ENCODE measurements at places on chromosomes 7 and 10. TPM values are rescaled to one million over a fixed set of nuclear protein-coding genes. Genes with fewer than 3 reads are reported as not detected.

Gene PIP
- total RNA-seq = not detected

Gene TNRC18
- 43.8 TPM for total RNA-seq

Gene NCOA4
- total RNA-seq = 86.6 TPM

Gene CYP17A1
- total RNA-seq = not detected

Gene JCAD
- not detected for total RNA-seq

Gene SEMA3E
- not detected for total RNA-seq

Gene CLDN3
- total RNA-seq = not detected

Gene FAM237B
- total RNA-seq = not detected

DNA sequence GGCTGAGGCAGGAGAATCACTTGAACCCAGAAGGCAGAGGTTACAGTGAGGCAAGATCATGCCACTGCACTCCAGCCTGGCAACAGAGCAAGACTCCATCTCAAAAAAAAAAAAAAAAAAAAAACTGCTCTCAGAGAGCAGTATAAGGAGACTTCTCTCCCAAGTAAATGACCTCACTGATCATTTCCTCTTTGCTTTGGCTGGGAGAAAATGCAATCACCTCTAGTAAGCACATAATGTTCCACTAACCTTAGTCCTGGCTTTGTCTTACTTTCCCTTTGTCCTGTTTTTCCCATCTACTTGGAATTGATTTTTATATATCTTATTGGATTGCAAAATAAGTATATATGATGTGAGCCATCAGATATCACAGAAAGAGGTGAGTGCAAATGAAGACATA is 2.5 kb downstream of the SLC25A13 start:
- DNase-seq = no peak
- no peak overlapping the region for H3K27ac ChIP-seq
- H3K4me1 ChIP-seq = peaks cover 41% of the 10 kb centered on the region
- no peaks in the 10 kb centered on the region for H3K27me3 ChIP-seq

- H3K27ac ChIP-seq = no peak overlapping the region
- H3K4me1 ChIP-seq = peaks cover 27% of the 10 kb centered on the region
- H3K36me3 ChIP-seq = no peaks in the 10 kb centered on the region
These were observed 13.7 kb downstream of the LBX1 start for GRCh38 chr10:101215397-101216206.

- H3K27ac ChIP-seq = no peak overlapping the region
- no peak overlapping the region for H3K4me3 ChIP-seq
These were observed 73.4 kb downstream of the HIPK2 start for GRCh38 chr7:139704308-139704879.

GRCh38 chr10:78249690-78250089 is 216.0 kb downstream of the RPS24 start:
- no peak overlapping the region for H3K27ac ChIP-seq
- peaks cover 9% of the 10 kb centered on the region for H3K27me3 ChIP-seq
- H3K4me3 ChIP-seq = no peak overlapping the region
- DNase-seq = no peak
- H3K36me3 ChIP-seq = no peaks in the 10 kb centered on the region
- peaks cover 17% of the 10 kb centered on the region for H3K4me1 ChIP-seq

- H3K4me1 ChIP-seq = no peaks in the 10 kb centered on the region
- H3K4me3 ChIP-seq = no peak overlapping the region
- H3K36me3 ChIP-seq = no peaks in the 10 kb centered on the region
- peak; percentile 68 for DNase-seq
- no peak overlapping the region for H3K27ac ChIP-seq
These were observed 2.0 kb upstream of the SFTPA1 start for GRCh38 chr10:79608505-79609375.

DNA sequence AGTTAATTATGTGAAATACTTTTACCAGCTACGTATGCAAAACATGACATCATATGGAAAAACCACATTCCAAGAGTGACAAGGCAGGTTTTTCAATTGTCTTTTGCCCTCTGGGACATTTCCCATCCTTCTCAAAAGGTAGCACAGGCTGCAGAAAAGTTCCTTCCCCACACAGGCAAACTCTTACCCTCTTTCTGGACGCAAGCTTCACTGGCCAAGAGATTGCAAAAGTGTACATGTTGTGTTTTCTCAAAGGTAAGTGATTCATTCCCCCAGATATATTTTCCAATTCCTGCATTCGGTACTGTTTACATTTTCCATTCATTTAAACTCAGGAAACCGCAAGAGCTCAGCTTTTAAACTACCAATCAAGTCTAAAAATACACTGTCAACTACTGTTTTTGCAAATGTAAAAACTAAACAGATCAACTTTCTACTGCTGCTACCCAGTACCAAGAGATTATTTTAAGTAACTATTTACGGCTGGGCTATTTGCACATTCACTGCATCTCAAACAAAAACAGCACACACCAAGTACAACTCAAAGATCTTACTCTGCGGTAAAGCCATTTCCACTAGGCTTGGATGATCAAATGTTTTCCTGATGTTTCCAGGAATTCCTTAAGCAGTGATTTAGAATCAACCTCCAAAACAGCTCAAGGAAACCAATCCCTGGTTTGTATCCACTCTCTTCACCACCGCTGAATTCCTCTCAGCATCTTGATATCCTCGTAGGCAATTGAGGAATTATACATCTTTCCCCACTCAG is 233.6 kb upstream of the CCDC6 start:
- H3K4me1 ChIP-seq = no peaks in the 10 kb centered on the region
- DNase-seq = no peak
- H3K27me3 ChIP-seq = no peaks in the 10 kb centered on the region
- no peak overlapping the region for H3K4me3 ChIP-seq

DNA sequence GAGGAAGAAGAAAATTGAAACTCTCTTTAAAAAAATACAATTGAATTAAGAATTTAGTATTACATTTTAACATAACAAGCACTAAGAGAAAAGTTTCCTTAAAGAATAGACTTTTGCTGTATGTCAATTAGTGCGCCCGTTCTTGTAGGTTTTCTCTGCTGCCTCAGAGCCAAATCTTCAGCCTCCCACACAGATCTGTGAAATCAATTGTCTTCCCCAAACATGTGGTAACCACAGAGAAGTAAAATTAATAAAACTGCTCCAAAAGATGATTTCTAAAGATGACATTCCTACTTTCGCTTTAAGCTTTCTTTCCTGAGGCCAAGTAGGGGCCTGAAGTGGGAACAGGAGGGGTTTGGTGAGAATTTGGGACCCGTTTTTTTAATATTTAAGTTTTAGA is 113.2 kb upstream of the ADO start:
- H3K4me3 ChIP-seq = no peak overlapping the region
- DNase-seq = no peak
- H3K27me3 ChIP-seq = no peaks in the 10 kb centered on the region
- H3K36me3 ChIP-seq = peaks cover 11% of the 10 kb centered on the region

DNA sequence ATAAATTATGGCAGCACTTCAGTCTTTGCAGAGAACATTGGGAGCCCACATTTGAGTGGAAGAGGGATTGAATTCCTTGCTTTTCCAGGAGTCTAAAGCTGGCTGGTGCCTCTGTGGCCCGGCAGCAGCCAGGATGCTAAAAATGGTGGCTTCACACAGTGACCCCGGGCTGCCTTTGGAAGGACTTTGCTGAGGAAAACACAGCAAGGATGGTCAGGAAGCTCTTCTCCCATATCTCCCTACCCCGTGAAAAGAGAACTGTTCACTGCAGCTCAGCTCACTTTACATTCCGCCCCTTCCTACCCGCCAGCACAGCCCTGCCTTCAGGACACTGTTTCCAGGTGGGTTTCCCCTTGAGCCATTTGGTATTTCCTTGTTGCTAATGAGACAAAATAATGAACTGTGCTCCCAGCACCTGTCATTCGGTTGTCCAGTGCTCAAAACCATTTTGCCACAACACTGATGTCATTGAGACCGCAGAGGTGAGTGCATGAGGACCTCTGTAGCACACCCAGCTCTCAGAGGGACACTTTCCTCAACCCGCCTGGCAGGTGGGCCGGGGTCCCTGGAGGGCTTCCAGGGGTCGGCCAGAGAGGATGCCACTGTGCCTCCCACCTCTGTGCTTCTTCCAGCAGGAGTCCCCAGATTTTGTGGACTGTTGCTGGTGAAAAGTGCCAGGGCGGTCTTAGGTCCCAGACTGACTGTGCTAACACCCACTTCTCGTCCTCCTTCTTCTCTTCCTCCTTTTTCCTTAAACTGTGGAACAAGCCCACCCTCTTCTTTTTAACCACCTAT is 255.7 kb upstream of the PPP2R2D start:
- H3K36me3 ChIP-seq = no peaks in the 10 kb centered on the region
- peaks cover 1% of the 10 kb centered on the region for H3K27me3 ChIP-seq
- H3K27ac ChIP-seq = no peak overlapping the region
- peaks cover 4% of the 10 kb centered on the region for H3K4me1 ChIP-seq

GRCh38 chr7:148670807-148671206 is 27.9 kb upstream of the CUL1 start:
- no peak for DNase-seq
- H3K4me3 ChIP-seq = no peak overlapping the region
- H3K4me1 ChIP-seq = peaks cover 14% of the 10 kb centered on the region
- H3K27ac ChIP-seq = no peak overlapping the region

GRCh38 chr7:134415700-134416099 is 43.2 kb downstream of the AKR1B1 start:
- H3K4me3 ChIP-seq = no peak overlapping the region
- no peaks in the 10 kb centered on the region for H3K4me1 ChIP-seq
- DNase-seq = no peak
- no peak overlapping the region for H3K27ac ChIP-seq

DNA sequence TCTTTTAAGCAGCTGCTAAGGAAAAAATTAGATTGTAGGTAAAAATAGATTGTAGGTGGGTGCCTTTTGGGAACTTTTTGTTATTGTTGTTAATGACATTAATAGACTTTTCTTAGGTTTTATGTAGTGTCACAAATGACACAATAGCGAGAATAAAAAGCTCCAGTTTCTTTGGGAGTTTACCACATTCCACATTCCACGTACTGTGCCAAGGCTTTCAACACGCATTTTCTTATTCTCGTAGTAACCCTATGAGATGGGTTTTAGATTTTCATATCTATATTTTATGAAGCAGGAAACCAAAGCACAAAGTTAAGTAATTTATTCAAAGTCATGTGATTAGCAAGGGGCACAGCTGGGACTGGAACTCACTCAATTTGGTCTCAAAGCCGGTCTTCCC is 103.8 kb downstream of the XRCC2 start:
- H3K36me3 ChIP-seq = no peaks in the 10 kb centered on the region
- H3K27ac ChIP-seq = no peak overlapping the region
- no peaks in the 10 kb centered on the region for H3K4me1 ChIP-seq
- H3K4me3 ChIP-seq = no peak overlapping the region

- H3K27ac ChIP-seq = peak overlapping the region; percentile 96
- peaks cover 27% of the 10 kb centered on the region for H3K36me3 ChIP-seq
- H3K27me3 ChIP-seq = no peaks in the 10 kb centered on the region
- no peak for DNase-seq
- peaks cover 26% of the 10 kb centered on the region for H3K4me1 ChIP-seq
- H3K4me3 ChIP-seq = peak overlapping the region; percentile 88
These were observed 809 bp upstream of the OGA start for GRCh38 chr10:101818872-101819633.

DNA sequence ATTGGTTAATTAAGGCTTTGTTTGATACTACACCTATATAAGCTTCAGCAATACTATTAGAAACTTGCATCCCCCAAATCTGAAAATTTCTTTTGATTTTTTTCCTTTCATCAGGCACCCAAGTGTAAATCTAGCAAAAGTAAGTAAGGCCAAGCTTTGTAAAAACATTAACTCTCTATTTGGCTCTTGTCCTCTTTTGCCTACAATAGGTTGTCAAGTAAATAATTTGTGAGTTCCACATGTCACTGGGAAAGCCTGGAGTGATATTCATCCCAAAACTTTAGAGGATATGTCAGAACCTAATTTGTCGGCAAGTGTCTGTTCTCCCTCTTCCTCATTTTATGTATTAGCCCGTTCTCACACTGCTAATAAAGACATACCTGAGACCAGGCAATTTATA is 492.4 kb downstream of the IPMK start:
- H3K36me3 ChIP-seq = no peaks in the 10 kb centered on the region
- no peaks in the 10 kb centered on the region for H3K4me1 ChIP-seq
- H3K27me3 ChIP-seq = no peaks in the 10 kb centered on the region
- H3K27ac ChIP-seq = no peak overlapping the region
- no peak overlapping the region for H3K4me3 ChIP-seq

GRCh38 chr7:152615031-152615741 is 60.8 kb downstream of the XRCC2 start:
- no peak overlapping the region for H3K27ac ChIP-seq
- H3K4me3 ChIP-seq = no peak overlapping the region
- no peak for DNase-seq
- no peaks in the 10 kb centered on the region for H3K4me1 ChIP-seq
- H3K36me3 ChIP-seq = no peaks in the 10 kb centered on the region

DNA sequence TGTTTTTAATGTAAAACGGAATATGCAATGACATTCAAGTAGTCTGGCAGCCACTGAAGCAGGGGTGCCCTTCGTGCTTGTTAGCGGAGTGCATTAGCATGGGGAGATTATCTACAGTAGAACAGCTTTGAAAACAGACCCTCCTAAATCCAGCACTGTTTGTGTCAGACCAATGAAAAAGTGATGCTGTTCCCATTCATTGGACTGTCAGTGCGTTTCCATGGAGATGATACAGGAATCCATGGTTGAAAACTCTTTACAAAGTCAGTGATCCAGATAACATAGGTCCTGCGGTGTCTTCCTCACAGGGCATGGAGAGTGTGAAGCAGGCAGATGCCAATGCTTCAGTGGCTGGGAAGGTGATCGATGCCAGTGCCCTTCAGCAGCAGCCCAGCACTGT is 73.6 kb downstream of the ITGB8 start:
- no peaks in the 10 kb centered on the region for H3K4me1 ChIP-seq
- H3K36me3 ChIP-seq = no peaks in the 10 kb centered on the region
- H3K4me3 ChIP-seq = no peak overlapping the region

- no peak overlapping the region for H3K27ac ChIP-seq
- no peak for DNase-seq
- H3K4me3 ChIP-seq = no peak overlapping the region
- H3K27me3 ChIP-seq = peaks cover 4% of the 10 kb centered on the region
- H3K4me1 ChIP-seq = no peaks in the 10 kb centered on the region
These were observed 69.8 kb downstream of the SPAG6 start for GRCh38 chr10:22415072-22415471.

GRCh38 chr7:40916813-40917212 is 782.0 kb downstream of the SUGCT start:
- H3K36me3 ChIP-seq = no peaks in the 10 kb centered on the region
- no peaks in the 10 kb centered on the region for H3K4me1 ChIP-seq
- no peak overlapping the region for H3K27ac ChIP-seq
- DNase-seq = no peak

DNA sequence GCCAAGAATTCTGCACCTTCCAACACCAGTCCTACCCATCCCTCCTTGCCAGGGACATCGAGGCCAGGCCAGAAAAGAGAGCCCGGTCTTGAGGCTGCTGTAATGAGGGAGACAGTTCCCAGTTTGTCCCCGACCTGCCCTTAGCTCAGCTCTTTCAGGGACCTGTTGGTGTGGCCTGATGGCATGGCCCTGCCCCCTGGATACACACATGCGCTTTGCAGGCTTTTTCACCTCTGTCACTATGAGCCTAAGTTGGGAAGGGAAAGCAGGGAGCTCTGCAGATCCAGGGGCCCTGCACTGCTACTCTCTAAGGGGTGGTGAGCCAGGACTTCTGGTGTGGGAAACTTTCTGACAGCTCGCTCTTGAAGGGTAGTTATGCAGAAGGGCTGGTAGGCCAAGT is 2.1 kb downstream of the SCD start:
- peak overlapping the region; percentile 99 for H3K4me3 ChIP-seq
- H3K27ac ChIP-seq = no peak overlapping the region
